Activated CD4-positive, alpha-beta memory T cell treated with anti-CD3 and anti-CD28 coated beads for 36 hours (primary cell): ENCODE measurements at places on chromosomes 13 and 19. TPM values are rescaled to one million over a fixed set of nuclear protein-coding genes. Genes with fewer than 3 reads are reported as not detected.
A peak's percentile ranks its signal among the peaks of the same experiment; 100 is the strongest.

GRCh38 chr19:46125447-46125846, 959 bp upstream of the IGFL3 start:
- H3K27me3 ChIP-seq, result peaks cover 50% of the 10 kb centered on the region
- no peak for DNase-seq
- no peaks in the 10 kb centered on the region for H3K36me3 ChIP-seq
- H3K27ac ChIP-seq, result no peak overlapping the region
- no peaks in the 10 kb centered on the region for H3K4me1 ChIP-seq
- no peak overlapping the region for H3K4me3 ChIP-seq

DNA sequence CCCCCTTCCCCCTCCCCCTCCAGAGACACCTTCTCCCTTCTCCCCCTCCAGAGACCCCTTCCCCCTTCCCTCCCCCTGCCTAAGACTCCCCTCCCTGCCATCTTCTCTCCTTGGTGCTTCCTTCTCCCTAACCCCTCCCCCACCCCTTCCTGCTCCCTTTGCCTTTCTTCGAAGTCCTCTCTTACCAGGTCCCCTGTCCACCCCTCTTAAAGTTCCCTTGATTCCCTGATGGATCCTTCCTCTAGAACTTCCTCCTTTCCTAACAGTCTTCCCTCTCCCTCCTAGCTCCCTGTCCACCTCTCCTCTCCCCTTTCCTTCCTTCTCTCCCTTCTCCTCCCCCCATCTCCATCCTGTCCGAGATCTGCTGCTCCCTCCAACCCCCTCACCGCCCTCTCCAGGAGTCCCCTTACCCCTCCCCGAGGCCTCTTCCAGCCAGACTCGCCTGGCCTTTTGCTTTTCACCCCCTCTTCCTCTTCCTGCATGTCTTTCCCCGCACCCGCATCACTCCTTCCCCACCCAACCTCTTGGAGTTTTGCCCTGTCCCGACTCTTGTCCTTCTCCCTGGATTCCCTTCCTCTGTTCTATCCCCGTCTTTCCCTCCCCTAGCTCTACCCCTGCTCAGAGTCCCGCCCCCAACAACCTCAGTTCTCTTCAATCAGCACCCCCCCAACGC, 3.1 kb downstream of the TNFSF9 start:
- no peak overlapping the region for H3K27ac ChIP-seq
- peaks cover 3% of the 10 kb centered on the region for H3K36me3 ChIP-seq
- H3K27me3 ChIP-seq, result peaks cover 24% of the 10 kb centered on the region

DNA sequence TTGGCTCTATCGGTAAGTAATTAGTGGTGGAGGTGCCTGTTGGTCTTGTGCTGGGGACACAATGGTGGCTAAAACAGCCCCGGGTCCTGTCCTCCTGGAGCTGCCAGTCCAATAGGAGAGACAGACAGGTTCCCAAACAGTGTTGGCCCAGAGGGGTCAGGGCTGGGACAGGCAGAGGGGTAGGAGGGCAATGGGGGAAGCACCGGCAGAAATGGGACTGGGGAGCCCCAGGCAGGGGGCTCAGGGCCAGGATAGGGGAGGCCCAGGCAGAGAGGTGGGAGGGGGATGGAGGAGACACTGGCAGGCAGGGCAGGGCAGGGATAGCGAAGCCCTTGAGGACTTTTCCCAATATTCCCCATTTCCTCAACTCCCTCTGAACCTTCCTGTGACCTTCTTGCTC, 2.2 kb upstream of the FBL start:
- no peak for DNase-seq
- peaks cover 25% of the 10 kb centered on the region for H3K4me1 ChIP-seq
- H3K4me3 ChIP-seq, result no peak overlapping the region
- peaks cover 11% of the 10 kb centered on the region for H3K36me3 ChIP-seq

GRCh38 chr13:111614009-111614408, 293.6 kb downstream of the TEX29 start:
- DNase-seq, result no peak
- no peaks in the 10 kb centered on the region for H3K27me3 ChIP-seq
- H3K4me1 ChIP-seq, result no peaks in the 10 kb centered on the region
- H3K36me3 ChIP-seq, result no peaks in the 10 kb centered on the region
- H3K4me3 ChIP-seq, result no peak overlapping the region
- H3K27ac ChIP-seq, result no peak overlapping the region

DNA sequence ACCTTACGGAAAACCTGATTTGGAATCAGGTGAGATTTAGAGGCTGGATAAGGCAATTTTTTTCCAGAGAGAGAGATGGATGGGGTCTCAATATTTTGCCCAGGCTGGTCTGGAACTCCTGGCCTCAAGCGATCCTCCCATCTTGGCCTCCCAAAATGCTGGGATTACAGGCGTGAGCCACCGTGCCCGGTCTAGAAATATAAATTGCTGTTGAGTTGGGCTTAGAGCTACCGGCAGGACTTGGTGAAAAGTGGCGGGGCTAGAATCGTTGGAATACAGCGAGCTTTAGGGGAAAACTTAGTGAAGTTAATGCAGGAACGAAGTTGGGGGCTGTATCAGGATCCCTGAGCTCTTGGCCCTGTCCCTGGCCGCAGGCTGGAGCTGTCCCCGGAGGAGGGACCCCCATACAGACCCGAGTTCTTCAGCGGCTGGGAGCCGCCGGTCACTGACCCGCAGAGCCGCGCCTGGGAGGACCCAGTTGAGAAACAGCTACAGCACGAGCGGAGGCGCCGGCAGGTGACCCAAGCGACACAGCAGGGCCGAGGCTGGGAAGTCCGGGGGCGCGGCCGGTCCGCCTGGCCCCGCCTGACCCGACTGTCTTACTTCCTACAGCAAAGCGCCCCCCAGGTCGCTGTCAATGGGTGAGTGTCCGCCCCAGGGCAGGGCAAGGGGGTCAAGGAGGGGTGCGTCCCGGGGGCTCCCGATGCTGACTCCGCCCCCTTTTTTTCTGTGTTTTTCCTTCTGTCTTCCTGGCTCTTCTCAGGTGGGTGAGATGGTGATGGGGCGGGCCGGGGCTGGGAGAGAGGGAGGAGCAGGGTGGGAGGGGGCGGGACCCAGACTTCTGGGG, 7.6 kb downstream of the EPS8L1 start:
- peaks cover 3% of the 10 kb centered on the region for H3K36me3 ChIP-seq
- DNase-seq, result no peak
- H3K4me1 ChIP-seq, result peaks cover 36% of the 10 kb centered on the region
- H3K4me3 ChIP-seq, result no peak overlapping the region

GRCh38 chr13:27355894-27356293, 68.5 kb upstream of the GTF3A start:
- no peak overlapping the region for H3K27ac ChIP-seq
- peaks cover 15% of the 10 kb centered on the region for H3K27me3 ChIP-seq
- H3K4me3 ChIP-seq, result no peak overlapping the region
- H3K36me3 ChIP-seq, result no peaks in the 10 kb centered on the region
- no peak for DNase-seq

DNA sequence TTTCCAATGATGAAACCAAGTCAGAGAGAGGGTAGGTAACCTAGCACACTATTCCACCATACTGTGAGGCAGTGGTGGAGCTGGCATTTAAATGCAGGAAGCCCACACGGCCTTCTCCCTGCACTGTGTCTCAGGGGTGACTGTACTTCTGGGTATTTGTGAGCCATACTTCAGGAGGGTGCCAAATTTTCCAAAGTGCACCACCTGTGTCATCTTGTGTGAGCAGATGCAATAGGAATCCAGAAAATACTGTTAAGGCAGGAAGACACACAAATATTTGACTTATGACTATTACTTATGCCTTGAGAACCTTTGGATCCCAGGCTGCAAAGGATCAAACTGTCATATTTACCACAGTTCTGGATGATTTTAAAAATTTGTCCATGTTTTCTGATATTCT, 17.3 kb downstream of the ZNF229 start:
- no peaks in the 10 kb centered on the region for H3K27me3 ChIP-seq
- DNase-seq, result no peak
- no peak overlapping the region for H3K27ac ChIP-seq
- no peaks in the 10 kb centered on the region for H3K4me1 ChIP-seq
- H3K36me3 ChIP-seq, result peaks cover 22% of the 10 kb centered on the region

DNA sequence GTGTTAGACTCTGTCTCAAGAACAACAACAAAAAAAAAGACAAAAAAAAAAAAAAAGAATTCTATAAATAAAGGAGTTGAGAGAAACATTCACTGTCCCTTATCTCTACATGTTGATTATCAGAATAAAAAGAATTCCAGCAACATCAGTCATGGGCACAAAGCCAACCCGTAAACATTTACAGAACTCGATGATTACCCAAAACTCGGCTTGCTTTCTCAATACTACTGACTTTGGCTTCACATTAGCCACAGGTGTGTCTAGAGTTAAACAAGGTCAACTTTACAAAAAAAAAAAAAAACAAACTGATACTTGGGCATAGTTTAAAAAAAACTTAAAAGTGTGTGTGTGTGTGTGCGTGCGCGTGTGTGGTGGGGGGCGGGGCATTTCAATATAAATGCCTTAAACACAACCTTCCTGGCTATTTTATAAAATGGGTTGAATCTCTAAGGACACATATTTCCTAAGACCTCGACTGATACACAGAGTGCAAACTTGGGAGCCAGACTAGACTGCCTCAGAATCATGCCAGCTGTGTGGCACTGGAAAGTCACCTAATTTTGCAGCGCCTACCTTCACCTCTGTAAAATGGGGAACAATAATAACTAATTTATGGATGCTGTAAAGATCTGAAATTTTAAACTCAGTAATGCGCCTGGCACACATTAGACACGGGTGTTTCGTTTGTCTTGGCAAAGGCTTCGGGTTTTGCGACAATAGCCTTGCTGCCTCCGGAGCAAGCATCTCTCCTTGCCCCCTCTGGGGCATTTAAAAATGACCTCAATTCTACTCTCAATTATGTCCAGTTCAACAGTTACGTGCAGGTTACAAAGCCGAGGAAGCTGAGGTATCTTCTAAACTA, 922 bp downstream of the EBPL start:
- no peaks in the 10 kb centered on the region for H3K27me3 ChIP-seq
- H3K27ac ChIP-seq, result no peak overlapping the region
- peak overlapping the region; percentile 83 for H3K4me3 ChIP-seq
- no peak for DNase-seq
- H3K36me3 ChIP-seq, result peaks cover 5% of the 10 kb centered on the region
- H3K4me1 ChIP-seq, result peaks cover 15% of the 10 kb centered on the region

DNA sequence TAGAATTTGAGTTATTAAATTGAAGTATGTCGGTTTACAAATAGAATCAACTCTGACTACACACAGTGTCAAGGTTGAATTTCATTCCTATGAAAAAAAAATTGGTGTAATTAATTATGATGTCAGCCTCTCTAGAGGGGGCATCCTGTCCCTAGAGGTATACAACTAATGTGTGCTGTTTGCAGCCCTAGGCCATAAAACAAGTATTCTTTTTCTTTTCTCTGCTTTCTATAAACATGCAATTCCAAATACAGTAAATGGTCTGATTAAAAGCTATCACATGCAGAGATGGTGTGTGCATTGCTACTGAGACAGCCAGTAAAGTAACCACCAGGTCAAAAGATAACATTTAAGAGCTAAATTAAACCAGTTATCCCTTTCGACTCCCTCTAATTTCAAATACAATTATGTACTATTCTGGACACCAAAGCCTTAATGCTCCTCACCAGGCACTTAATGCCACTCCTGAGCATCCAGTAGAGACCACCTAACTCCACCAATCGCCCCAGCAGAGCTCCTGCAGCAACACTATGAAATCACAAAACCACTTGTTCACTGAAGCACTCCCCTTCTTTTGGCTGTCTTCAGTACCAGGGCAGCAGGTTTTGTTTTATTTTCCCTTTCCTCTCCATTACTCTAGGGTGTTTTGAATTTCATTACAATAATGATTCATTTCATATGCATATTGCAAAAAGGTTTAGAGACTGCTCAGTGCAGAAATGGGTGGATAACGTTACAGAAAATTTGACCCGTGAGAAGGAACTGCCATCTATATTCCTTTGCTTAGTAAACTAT, 426.9 kb downstream of the PCDH9 start:
- no peak for DNase-seq
- no peaks in the 10 kb centered on the region for H3K27me3 ChIP-seq
- H3K4me1 ChIP-seq, result no peaks in the 10 kb centered on the region
- H3K27ac ChIP-seq, result no peak overlapping the region
- no peaks in the 10 kb centered on the region for H3K36me3 ChIP-seq

FAM187B gene
- 0.19 TPM for total RNA-seq

IER2 gene
- 137 TPM for total RNA-seq

ZNF578 gene
- 0.56 TPM for total RNA-seq

NLRP7 gene
- not detected for total RNA-seq

SCN1B gene
- 1.6 TPM for total RNA-seq

CD209 gene
- total RNA-seq, result not detected
